Ecto neural progenitor cell (in vitro differentiated cells): ENCODE measurements at places on chromosomes 11 and 22.

- DNase-seq = no peak
Measured at GRCh38 chr11:74446532-74446938, 20.8 kb downstream of the KCNE3 start.

DNA sequence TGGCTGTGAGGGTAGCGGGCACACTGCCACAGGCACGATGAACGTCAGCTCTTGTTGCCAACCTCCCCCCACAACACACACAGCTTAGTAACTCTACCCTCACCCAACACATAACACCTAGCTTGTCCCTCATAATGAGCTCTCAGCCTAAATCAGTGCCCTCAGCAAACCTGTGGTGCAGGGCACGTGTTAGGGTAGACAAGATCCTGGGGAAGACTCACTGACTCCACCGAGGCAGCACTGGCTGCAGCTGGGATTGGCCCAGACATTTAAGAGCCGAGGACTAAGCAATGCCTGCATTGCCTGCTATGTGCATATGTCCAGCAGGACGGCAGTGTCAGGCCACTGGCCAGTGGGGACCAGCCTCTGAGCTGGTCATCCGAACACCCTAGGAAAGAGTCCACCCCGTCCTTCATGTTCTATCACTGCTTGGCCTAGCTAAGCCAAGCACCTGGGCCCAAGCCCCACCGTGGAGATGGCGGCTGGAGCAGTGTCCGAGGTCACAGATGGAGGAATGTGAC lies 32.9 kb upstream of the TRIM29 start:
- DNase-seq = no peak

DNA sequence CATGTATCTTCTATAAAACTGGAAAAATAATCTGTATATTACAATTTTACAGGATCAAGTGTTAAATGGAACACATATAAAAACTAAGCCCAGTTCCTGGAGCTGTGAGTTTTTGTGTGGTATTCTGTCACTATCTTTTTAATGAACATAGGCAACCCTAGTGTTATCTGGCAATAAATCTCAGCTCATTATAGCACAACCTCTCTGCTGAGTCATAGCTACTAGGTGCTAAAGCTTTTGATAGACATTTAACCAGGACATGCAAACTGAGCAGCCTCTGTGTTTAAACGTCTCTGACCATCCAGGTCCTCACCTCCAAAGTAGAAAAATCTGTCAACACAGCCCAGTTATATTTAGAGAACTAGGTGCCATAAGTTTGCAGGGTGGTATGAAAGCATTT lies 91.0 kb upstream of the CARD18 start:
- DNase-seq = no peak

DNA sequence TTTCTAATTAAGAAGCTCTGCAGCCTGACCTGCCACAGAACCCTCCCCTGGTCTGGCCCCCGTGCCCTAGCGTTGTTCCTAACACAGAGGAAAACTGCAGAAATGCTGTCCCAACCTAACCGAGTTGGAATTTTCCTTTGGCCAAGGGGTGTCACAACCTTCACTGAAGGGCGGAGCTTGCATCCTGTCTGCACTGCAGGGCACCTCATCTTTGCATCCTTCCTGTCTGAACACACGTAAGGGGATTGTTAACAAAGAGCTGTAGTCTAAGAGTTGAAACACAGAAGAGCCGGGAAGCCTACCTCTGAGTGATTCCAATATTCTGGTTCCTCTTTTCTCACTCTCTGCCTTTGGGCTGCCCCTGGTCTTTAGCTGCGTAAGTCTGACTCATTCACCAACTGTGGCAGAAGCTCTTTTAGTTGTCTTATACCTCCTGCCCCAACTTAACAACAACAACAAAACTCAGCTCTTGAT lies 1.6 kb downstream of the DIXDC1 start:
- DNase-seq = no peak

GRCh38 chr11:11798586-11799438 lies 43.0 kb upstream of the USP47 start:
- DNase-seq = peak; percentile 64

DNA sequence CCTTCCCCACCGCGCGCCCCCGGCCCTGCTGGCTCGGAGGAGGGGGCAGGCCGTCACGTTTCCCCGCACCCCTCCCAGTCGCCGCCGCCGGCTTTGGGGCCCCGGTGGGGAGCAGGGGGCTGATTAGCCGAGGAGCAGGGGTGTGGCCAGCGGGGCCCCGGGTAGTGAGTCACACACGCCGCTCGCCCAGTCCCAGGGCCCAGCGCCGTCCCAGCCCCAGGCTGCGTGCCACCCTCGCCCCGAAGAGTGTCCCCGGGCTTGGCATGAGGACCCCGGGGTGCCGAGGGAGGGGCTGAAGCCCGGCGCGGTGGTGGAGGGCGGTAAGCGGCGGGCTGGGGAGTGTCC lies 34.4 kb downstream of the PRDM11 start:
- no peak for DNase-seq

- DNase-seq = no peak
Measured at GRCh38 chr11:72561856-72562255, 112.4 kb downstream of the PDE2A start.

DNA sequence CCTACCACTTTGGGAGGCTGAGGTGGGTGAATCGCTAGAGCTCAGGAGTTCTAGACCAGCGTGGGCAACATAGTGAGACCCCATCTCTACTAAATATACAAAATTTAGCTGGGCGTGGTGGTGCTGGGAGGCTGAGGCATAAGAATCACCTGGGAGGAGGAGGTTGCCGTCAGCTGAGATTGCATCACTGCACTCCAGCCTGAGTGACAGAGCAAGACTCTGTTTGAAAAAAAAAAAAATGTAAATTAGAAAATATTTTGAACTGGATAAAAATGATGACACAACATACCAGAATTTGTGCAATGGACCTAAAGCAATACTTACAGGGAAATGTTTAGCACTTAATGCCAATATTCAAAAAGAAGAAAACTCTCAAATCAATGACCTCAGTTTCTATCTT lies 46.4 kb downstream of the ATG16L2 start:
- DNase-seq = no peak

DNA sequence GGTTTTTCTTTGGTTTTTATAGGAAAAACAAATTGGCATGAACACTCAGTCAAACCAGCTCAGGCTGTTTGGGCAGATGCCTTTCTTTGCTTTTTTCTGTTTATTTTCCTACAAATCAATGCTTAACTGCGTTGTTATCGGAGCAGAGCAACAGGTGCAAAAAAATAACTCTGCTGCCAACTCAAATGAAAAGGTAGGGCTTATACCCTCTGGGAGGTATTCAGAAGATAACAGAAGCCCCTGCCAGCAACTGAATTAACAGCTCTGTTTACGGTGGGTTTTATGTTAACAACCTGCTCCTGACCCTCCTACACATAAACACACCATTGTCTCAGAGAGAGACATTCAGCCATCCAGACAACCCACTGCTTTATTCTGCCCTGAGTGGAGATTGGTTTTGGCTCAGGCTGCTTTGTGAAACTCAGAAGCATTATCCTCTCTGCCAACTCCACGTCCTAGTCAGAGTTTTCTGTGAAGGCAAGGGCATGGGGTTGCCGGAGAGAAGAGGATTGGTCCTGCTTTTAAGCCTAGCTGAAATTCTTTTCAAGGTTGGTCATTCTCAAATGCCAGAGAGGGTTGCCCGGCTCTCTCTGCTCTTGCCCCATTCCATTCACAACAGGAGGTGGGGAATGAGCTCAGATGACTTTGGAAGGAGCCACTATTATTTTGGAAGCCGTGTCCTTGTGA lies 11.4 kb downstream of the EHF start:
- DNase-seq = no peak

- DNase-seq = no peak
Measured at GRCh38 chr22:38753948-38754750, 1.6 kb downstream of the SUN2 start.

- DNase-seq = peak; percentile 76
Measured at GRCh38 chr22:41302021-41302767, 869 bp downstream of the ZC3H7B start.

DNA sequence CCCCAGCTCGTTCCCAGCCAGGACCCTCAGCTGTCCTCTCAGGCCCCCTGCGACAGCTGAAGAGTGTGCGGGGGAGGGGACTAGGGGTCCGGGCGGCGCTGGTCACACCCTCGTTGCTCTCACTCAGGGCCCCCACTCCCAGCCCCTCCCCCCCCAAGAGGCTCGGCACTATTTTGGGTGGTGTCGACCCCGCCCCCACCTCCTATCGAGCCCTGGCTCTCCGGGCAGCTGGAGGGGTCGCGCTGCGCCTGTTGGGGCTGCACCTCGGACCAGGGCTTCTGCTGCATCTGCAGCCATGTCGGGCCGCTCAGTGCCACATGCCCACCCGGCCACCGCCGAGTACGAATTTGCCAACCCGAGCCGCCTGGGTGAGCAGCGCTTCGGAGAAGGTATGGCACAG lies at the start of gene HSPB2:
HSPB2 (plus strand) TSS at position 200 of the 400 bp plus-strand sequence; CDS start at position 296, 96 bp downstream.
- DNase-seq = no peak

DNA sequence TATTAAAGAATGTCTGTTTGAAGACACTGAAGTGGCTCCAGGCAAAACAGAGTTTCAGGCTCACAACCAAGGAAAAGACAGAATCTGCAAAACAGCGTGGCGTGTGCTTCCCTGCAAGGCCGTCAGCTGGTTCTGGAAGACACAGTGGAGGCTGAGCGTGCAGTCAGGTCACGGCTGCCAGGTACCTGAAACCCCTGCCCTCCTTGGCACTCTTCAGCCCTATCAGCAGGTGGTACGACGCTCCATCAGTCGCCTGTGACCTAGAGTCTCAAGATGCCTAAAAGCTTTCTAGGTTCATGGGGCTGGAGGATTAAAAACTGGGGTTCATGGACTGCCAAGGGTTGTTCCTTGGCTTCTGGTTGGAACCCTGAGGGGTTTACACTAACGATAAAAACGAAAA lies 65.9 kb downstream of the TRMU start:
- DNase-seq = no peak

DNA sequence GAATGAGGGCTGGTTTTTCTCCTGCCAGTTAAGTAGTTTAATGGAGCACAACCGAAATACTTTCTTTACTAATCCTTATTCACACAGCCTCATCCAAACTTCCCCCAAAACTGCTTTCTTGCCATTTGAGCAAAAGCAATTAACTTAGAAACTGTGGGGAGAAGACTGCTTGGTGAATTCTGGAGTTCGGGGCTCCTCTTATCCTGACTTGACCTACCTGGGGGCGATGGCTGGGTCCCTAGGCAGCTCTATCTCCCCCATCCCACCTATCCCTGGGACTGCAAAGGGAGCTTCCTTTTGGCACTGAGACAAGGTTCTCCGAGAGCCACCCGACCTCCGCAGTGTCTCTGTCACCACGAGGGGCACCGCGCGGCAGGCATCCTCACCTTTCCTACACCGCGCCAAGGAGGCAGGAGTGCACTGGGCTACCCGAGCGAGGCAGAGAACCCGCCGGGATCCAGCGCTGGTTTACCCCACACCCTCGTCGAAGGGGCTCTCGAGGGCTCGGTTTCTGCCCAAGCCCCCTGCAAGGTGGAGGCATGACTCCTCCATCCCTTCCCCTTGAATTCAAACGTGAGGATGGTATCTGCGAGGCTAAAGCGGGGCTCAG lies 759 bp downstream of the DESI1 start:
- DNase-seq = peak; percentile 70

DNA sequence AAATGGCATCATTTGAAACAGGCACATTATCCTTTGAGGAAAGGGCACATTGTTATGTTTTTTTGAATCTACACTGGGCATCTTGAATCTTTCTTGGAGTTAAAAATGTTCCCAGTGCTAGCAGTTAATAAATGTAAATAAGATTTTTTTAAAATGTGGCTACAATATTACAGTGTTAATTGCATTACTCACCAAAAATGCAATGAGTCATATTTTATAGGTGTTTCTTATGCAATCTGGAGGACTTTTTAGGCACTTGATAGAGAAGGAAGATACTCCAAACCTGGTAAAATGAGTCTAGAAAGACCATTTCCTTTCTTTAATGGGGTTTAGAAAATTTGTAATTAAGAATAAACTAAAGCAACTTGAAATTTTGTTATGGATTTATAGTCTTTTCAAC lies 238.0 kb downstream of the METTL15 start:
- DNase-seq = no peak

DNA sequence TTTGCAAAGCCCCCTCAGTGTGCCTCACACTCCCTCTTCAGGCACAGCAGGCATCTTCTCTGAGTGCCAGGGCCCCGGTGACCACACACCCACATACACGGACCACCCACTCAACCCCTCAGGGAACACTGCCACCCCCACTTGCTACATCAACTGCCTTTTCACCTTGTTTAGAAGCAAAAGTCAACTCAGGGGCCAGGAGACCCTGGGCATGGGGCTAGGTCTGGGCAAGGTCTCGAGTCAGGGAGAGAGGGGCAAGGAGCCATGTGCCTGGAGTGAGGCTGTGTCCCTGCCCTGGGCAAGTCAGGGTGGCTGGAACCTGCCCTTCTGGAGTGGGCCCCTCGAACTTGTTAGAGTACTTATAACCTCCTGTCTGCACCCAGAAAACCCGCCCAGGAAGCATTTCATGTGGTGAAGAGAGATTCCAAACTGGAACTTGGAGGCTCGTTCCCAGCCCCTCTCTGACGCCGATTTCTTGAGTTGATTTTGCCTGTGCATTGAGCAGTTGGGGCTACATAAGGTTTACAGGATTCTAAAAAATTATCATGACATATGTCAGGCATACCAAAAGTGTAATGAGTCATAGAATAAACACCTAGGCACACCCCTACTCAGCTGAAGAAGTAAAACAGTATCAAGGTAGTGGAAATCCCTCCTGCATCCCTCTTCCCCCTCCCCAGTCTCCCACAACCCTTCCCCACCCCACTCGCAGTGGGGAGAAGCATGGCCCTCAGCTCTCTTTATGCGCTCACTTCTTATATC lies 74.3 kb downstream of the MYEOV start:
- DNase-seq = peak; percentile 30

GRCh38 chr11:96149743-96150555 lies 193.0 kb downstream of the MAML2 start:
- no peak for DNase-seq

DNA sequence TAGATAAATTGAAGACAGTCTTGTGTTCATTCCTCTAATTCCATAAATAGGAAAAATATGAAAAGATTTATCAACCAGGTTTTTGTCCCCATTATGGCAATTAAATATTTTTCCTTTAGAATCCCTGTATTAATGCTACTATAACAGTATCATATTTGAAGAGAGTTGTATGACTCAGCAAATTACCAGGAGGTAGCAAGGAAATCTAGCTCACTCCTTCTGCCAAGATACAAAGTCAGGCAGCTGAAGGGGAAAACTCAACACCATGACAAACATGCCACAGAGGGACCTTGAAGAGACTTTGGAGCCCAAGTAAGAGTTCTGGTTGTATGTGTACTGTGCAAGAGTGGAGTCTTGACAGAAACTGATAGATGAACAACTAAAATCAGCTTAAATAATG lies 143.3 kb downstream of the GUCY1A2 start:
- DNase-seq = no peak

DNA sequence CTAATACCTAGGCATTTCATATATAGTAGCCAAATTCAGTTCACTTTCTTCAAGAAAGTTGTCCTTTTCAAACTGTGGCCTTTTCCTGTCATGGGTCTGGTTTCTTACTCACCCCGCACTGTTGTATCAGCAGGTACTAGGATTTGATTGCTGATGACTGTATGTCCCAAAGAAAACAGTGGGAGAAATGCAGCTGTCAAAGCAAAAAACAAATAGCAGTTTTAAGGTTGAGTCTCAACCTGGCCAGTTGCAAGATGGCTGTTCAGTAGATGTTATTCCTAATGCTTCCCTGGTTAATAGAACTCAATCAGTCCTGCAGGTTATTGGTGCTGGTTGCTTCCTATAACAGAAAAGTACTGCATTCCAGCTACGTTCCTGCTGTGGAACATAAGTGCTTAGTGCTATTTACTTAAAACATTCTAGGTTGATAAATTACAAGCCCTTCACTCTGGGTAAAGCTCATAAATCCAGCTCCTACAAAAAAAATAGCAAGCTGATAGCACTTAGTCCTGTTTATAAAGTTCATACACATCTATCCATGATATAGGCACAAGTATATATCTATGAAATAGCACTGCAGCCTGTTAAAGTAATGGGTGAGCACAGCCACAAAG lies 26.6 kb downstream of the NF2 start:
- no peak for DNase-seq
